Activated effector memory CD4-positive, alpha-beta T cell treated with anti-CD3 and anti-CD28 coated beads, Interleukin-2, amount 50 U/mL, for 16 hours (primary cell): ENCODE measurements at places on chromosomes 2 and 18.
A peak's percentile ranks its signal among the peaks of the same experiment; 100 is the strongest.

DNA sequence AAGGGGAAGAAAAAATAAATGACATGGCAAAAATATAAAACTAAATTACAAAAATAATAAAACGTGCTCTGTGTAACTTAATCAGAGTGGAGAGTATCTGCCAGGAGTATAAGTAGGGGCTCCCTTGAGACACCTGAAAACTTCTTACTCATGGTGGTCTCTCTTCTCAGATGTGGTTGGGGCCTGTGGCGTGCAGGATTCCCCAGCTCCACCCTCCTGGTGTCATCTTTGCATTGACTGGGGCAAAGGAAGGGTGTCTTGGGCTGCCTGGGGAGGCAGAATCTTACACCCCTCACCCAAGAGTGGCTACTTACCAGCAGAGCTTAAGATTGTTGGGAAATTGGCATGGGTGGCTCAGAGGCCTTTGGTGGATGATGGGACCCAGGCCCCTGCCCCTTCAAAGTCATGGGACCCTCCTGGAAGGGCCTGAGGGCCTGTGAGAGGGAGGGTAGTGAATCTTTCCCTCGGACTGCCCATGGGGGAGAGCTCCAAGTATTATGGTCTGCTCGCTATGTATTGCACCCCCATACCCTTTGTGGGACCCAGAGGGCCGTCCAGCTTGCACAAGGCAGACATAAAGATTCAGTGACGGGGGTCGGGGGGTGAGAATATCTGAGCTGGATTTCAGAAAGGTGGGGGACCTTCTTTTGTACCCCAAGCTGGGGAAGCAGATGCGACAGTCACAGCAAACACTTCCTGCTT is 6.9 kb upstream of the TRAF3IP1 start:
- peak; percentile 59 for DNase-seq

DNA sequence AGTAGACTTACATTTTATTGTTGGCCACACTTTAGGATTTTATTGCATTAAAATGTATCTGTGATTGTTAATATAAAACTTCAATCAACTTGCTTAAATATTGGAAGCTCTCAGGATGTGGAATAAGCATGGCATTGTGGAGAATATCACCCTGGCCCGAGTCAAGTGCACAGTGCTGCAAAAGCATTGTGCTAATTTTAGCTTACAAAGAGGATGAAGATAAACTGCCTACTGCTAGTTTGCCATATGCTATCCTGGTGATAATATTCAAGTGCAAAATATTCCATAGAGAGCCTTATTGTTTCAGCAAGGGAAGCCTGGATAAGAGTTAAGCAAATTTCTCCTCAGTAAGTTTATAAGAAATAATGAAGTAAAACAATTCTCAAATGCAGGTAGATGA is 54.5 kb downstream of the MEIS1 start:
- DNase-seq, result no peak

GRCh38 chr18:75339936-75340605 is 87.4 kb downstream of the SMIM21 start:
- DNase-seq, result no peak

DNA sequence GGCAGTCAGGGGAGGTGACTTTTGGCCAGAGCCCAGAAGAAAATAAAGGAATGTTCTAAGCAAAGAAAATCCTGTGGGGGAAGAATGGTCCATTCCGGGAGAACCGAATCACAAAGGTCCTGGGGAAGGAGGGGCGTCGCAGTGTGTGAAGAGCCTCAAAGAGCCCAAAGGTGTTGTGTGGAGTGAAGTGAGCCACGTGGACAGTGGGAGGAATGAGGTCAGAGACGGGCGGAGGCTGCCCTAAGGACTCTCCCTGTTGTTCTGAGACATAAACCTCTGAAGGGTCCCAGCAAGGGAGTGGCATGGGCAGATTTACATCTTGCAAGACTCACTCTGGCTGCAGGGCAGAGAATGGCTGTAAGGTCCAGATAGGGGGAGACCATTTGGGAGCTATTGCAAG is 91.3 kb upstream of the SEC11C start:
- DNase-seq, result no peak

GRCh38 chr2:210544831-210545230 is 11.6 kb upstream of the CPS1 start:
- no peak for DNase-seq

DNA sequence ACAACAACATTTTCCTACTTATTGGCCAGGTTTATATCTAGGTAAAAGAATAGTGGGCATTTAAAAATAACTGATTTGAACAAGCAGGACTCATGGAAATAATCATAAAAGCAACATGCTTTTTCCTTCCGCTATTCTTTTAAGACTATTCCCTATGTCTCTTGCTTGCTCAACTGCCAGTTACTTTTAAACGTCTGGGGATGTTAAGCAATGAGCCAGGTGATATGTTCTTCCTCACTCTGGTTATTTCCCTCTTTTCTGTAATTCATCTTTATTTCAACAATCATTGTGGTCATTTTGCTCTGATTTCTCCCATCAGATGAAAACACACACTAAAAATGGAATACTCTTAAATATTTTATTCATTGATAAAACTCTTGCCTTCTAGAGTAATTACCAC is 33.4 kb upstream of the SLC8A1 start:
- DNase-seq, result no peak

GRCh38 chr2:175414882-175415487 is 233.5 kb upstream of the ATP5MC3 start:
- no peak for DNase-seq

DNA sequence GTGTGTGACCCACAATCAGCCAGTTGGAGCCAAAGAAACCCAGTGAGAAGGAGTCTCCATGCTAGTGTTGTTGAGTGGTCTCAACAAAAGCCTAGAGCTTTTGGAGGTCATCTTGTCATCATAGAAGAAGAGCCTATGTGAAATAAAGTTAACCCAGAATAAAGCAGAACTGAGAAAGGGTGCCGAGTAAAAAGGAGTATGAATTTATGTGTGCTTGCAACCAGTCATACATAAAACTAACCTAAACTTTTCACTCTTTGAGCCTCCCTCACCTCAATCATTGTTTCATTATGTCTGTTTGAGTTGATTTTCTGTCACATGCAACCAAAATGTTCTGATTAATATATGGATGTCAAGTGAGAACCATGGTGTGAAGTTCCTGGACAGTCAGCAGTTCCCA is 599.3 kb upstream of the ZEB2 start:
- no peak for DNase-seq

DNA sequence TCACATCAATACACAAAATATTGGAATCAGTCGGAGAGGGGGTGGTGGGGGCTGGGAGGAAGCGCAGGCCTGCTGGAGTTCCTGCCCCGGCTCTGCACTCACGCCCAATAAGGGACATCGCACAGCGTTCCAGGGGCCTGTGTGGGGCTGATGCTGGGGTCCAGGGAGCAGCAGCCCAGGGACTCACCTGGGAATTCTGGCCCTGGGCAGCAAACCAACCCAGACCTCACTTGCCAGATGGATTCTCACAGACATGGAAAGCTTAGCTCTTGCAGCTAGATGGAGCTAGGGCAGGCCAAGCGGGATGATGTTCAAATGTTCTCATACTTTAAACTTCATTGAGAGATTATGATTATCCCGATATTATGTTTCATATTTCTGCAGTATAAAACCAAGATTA is 266.6 kb upstream of the TANK start:
- DNase-seq, result no peak

GRCh38 chr2:43519643-43520221 is 76.1 kb downstream of the THADA start:
- DNase-seq, result no peak

DNA sequence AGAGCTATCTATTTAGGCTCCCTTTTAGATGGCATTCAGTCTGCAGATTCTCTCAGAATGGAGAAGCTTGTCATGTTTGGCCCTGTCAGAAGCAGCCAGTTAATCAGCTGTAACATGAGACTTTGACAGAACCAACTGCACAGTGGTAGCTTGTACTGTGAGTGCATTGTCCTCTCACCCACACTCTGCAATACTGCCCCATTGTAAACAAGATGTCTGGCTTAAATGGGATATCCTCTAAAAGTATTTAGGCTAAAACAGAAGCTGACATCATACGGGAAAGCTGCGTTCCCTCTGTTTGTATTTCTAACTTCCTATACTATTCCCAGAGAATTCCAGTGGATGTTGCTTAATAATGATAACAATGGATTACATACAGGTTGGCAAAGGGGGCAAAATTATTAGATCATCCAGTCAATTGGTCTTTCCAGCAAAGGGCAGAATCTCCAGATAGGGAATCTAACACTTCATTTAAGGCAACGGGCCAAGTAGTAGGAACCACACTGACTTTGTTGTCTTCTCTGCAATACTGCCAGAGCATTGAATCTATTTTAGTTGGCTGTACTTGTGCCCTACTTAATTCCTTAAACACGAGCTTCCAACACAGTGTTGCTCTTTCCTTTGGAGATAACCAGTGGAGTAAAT is 15.4 kb upstream of the STAT4 start:
- DNase-seq, result no peak

DNA sequence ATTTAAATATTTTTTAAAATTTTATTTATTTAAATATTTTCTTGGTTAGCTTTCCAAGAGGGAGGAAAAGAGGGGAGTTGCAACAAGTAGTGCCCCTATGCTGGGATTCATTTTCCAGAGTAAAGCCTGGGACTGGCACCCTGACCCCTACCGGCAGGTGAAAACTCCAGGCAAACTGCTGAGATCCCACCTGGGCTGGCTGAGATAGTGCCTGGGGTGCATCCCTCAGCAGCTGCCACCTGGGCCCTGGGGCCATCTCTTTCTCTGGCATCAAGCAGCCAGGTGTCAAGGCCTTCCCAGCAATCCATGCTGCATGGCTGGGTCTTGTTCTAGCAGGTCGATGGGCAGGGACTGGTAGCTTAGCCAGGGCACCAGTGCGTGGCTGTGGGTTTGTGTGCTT is 6.6 kb downstream of the SIX2 start:
- DNase-seq, result no peak

GRCh38 chr2:161417438-161418274 is 1.6 kb downstream of the TBR1 start:
- no peak for DNase-seq

DNA sequence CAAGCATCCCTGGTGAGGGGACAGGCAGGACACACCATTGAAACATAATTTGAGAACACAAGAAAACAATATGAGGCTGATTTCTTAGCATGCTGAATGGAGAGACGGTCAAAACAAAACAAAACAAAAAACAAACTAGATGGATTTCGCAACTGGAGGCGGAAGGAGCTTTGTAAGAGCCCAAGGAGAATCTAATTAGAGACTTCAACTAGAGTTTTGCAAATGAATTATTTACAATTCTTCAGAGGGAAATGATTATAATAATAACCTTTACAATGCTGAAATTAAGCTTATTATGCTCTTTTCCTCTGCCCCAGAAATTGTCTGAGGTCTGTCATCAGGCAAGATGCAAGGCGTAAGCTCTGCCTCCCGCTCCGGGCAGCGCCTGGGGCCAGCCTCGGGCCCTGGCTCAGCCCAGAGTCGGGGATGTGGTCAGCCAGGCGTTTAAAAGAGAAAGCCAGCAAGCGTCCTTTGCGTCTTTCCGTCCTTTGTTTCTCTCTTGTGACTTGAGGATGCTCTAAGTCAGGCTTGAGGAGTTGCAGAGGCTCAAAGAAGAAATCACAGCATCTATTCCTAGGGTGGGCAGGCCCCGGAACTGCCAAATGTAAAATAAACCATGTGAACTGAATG is 139.6 kb downstream of the TWIST2 start:
- DNase-seq, result no peak

DNA sequence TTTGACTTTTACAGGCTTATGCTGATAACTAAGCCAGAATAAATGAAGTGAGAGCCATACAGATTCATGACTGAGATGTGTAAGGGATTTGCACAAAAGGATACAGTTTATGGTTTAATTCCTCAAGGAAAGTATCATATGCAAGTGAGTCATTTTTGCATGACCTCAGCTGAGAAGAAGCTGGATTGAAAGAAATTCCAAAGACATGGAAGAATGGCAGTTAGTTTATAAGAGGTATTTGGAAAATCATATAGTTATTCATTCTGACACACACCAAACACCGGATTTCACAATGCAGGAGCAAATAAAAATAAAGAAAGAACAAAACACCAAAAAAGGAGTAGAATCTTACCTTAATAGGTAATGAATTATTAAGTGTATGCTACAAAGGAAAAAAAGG is 83.2 kb upstream of the RND3 start:
- no peak for DNase-seq

DNA sequence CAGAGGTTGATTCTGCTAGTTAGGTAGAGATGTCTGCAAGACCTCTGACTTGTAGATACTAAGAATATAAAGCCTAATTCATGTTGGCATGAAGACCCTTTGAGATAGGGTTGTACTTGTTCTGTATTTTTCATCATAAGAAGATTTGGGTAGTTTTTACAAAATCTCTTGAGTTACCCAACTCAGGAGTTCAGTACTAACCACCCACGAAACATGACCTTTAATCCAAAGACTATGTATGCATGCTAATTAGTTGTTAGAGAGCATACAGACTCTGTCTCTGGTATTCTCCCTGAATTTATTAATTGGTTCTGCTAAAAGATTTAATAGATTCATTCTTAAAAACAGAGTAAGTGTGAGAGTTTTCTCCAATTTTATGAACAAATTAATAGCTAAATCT is 16.9 kb downstream of the PECR start:
- no peak for DNase-seq

- DNase-seq, result no peak
Measured at GRCh38 chr2:53632714-53633113, 134.9 kb upstream of the CHAC2 start.

GRCh38 chr2:98419544-98419943 is 25.1 kb upstream of the INPP4A start:
- no peak for DNase-seq

- no peak for DNase-seq
Measured at GRCh38 chr2:131543385-131543891, 15.8 kb downstream of the CCDC74A start.

DNA sequence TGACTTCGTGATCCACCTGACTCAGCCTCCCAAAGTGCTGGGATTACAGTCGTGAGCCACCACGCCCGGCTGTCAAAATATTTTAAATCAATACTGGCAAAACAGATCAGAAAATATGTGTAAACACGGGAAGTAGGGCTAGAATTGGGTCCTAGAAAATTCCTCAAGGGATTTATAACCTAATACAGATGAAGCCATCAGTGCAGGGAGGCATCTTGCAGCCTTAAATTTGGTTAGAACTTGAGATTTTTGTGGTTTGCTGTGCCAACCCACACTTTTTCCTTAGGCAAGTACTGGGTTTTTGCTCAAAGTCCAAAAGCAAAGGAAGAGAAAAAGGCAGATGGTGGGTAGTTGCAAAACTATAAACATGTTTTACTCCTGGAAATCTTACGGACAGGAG is 33.7 kb upstream of the NFE2L2 start:
- DNase-seq, result no peak

DNA sequence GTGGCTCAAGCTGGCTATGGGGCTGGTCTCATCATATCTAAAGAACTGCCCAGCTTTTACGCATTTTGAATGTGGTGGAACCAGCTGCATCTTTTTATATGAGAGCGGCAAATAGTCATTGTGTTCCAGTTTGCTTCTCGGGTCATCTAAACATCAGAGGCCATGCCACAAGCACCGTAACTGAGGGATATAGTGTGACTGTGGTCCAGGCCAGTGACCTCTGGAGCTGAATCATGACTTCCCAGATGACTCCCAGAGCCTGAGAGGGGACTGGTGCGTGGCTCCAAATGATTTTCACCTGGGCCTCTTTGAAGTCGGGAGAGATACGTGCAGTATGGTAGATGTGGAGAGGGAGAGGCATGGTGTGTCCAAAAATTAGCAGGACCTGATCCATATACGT is 271.0 kb downstream of the NEDD4L start:
- no peak for DNase-seq
